ENCODE measurements at places on chromosomes 1 and 21. TPM values are rescaled to one million over a fixed set of nuclear protein-coding genes. Genes with fewer than 3 reads are reported as not detected.

Gene GBP5
- 845 TPM for total RNA-seq

Gene SMCP
- total RNA-seq = not detected

Gene ATP1A2
- not detected for total RNA-seq

Gene OR2T35
- total RNA-seq = not detected

Gene ACOT11
- 1.8 TPM for total RNA-seq

Gene C1orf94
- total RNA-seq = not detected

Gene LRRIQ3
- 0.39 TPM for total RNA-seq

Gene CDCP2
- not detected for total RNA-seq

Gene OPTC
- not detected for total RNA-seq

Gene AKNAD1
- total RNA-seq = not detected

Gene NBPF19
- total RNA-seq = 39.0 TPM

Gene DONSON
- 31.5 TPM for total RNA-seq

Gene GSTM1
- total RNA-seq = 72.8 TPM

Gene LMOD1
- total RNA-seq = not detected

Gene MROH9
- total RNA-seq = not detected

Gene ZZZ3
- 43.5 TPM for total RNA-seq

Gene CTSK
- total RNA-seq = 3.8 TPM

Gene PALMD
- not detected for total RNA-seq

Gene PDC
- not detected for total RNA-seq

Gene SYT6
- not detected for total RNA-seq

Gene CELA2A
- not detected for total RNA-seq

Gene PACC1
- total RNA-seq = 19.7 TPM

Gene ESPN
- 1.1 TPM for total RNA-seq

All from T-helper 1 cell treated with Interleukin-12 subunit alpha and Interleukin-12 subunit beta and Interleukin-4 antibody, amounts not matched to agents 30 ng/mL and 1 ng/mL, for 36 hours (primary cell).